GM10248 (cell line): ENCODE measurements at places on chromosomes 4 and X.
A peak's percentile ranks its signal among the peaks of the same experiment; 100 is the strongest.

DNA sequence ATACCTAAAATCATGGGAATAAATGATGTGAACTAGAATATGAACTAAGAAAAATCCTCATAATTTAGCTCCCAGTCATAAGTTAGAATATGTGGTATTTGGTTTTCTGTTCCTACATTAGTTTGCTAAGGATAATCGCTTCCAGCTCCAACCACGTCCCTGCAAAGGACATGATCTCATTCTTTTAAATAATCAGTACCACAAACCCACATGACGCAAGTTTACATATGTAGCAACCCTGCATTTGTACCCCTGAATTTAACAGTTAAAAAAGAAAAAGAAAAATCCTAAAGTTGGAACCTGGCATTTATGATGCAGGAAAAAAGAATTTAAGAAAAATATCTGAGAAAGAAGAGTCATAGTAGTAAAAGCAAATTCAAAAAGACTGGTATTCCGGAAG lies 13.3 kb downstream of the UBA6 start:
- no peak for DNase-seq

DNA sequence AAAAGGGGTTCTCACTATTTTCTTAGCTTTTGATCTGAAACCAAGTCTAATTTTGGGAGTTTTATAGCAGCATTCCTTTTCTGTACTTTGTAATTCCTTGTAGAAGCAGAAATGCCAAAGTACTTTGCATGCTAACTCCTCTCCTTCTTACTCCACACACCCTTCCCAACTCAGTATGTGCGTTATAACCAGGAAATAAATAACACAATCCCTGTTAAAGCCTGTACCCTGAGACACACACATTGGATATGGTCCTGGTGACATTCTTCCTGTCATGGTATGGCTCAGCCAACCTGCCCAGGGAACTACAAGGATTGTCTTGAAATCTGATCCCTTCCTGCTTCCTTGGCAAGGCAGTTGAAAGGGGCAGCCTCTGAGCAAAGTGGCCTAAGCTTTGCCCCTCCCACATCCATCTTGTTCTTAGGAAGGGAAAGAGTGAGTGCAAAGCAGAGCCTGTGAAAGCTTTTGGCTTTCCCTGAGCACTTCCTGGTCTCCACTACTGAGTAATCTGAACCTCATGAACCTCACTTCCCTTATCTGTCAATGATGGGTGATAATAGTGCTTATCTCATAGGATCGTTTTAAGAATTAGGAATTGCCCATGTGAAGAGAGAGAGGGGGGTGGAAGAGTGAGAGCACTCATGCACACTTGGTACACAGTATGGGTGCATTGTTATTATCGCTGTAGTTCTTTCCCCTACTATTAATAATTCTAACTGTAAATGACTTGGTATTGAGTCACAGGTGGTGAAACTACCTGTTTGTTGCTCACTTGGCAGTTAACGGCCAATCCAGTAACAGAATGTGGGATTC lies 109.3 kb downstream of the AFF2 start:
- no peak for DNase-seq

DNA sequence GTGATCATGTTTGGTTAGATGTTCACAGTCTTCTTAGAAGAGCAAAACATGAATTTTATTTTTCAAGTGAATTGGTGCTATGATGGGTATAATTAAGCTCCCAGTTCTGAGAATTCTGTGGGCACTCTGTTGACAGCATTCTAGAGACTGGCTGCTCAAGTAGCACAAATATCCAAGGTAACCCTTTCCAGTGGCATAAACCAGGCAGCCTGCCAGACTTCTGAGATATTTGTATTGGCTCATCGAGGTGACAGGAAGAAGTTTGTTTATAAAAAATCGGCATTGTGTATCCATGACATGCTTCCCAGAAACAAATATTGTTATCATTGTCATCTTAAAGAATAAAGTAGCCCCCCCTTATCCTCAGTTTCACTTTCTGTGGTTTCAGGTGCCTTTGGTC lies 28.3 kb downstream of the LANCL3 start:
- DNase-seq, result no peak

- no peak for DNase-seq
Measured at GRCh38 chr4:33751050-33751449, 2493.3 kb downstream of the ARAP2 start.

GRCh38 chr4:105107095-105107856 lies 39.4 kb upstream of the TET2 start:
- DNase-seq, result no peak

- peak; percentile 28 for DNase-seq
Measured at GRCh38 chr4:176902710-176903323, 110.1 kb upstream of the VEGFC start.

GRCh38 chr4:171281359-171281758 lies 531.8 kb upstream of the GALNTL6 start:
- DNase-seq, result no peak

- no peak for DNase-seq
Measured at GRCh38 chrX:12977761-12978204, 2.9 kb downstream of the TMSB4X start.

DNA sequence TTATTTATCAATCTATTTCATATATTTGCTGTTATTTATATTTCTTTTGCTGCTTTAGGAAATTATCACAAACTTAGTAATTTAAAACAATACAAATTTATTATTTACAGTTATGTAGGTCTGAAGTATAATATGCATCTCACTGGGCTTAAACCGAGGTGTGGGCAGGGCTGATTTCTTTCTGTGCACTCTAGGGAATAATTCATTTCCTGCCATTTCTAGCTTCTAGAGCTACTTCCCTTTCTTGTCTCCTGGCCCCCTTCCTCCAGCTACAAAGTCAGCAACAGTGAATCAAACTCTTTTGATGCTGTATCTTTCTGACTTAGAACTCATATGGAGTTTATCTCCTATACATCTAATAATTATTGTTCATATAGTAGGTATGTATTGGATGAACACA lies 303.5 kb upstream of the ARSJ start:
- DNase-seq, result no peak
